ENCODE measurements at places on chromosomes 13 and 19.

DNA sequence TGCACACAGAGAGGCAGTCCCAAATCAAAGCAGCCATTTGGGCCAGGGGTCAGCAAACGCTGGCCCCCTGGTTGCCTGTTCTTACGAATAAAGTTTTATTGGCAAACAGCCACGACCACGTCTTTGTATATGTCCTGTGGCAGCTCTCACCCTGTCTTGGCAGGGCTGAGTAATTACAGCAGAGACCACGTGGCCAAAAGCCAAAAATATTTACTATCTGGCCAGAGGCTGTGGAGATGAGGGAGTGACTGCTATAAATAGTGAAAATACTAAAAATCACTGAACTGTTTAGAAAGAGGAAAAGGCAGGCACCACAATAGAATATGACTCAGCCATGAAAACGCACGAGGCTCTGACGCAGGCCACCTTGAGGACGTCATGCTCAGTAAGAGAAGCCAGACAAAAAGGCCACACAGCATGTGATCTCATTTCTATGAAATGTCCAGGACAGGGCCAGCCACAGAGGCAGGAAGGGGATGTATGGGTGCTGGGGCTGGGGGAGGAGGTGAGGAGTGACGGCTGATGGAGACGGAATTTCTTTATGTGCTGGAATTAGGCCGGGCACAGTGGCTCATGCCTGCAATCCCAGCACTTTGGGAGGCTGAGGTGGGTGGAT lies 29.4 kb downstream of the SMIM24 start:
- no peak for DNase-seq

GRCh38 chr13:67204764-67205163 lies 25.4 kb downstream of the PCDH9 start:
- no peak for DNase-seq

DNA sequence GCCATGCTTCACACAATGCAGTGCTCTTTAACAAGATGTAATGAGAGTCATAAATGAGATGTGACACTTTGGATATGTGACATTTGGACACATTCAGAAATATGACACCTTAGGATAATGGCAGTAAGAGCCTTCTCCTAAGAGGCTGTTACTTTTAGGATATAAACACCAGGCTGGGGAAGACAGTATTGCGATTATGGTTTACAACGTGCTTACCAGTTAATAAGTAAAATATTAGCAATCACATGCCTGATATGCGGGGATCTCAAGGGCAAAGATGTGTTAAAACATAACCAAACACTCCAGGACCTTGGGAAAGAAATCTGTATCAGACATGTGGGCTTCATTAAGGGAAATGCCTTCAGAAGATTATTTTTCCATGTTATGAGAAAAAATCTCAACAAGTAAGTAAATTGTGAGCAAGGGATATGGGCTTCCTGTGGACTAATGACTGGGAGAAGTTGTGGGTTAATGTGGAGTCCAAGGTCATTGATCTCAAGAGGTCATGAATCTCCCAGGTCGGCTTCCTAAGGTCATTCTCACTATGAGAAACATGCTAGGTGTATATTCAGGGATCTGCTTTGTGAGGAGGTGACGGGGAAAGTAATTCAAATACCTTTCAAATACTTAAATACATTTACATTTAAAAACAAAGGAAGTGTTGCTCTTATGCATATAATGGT lies 105.3 kb downstream of the STARD13 start:
- no peak for DNase-seq

- no peak for DNase-seq
Measured at GRCh38 chr13:112744168-112745021, 54.6 kb downstream of the ATP11A start.

DNA sequence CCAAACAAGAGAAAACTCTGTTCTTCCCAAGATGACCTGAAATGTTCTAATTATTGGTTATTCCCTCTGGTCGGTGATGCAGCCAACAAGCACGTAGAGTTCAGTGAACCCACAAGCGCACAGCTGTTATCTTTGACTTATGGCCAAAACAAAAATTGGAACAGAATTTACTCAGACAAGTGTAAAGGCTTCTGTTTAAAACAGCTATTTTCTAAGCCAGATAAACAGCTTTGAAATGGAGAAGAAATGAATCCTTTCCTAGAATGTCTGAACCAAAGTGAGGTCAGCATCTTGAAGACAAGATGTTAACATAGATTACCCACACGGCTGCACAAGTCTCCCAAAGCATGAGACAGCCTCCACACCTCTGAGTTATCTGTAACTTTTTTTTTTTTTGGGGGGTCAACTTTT lies 669.2 kb downstream of the DIAPH3 start:
- no peak for DNase-seq

DNA sequence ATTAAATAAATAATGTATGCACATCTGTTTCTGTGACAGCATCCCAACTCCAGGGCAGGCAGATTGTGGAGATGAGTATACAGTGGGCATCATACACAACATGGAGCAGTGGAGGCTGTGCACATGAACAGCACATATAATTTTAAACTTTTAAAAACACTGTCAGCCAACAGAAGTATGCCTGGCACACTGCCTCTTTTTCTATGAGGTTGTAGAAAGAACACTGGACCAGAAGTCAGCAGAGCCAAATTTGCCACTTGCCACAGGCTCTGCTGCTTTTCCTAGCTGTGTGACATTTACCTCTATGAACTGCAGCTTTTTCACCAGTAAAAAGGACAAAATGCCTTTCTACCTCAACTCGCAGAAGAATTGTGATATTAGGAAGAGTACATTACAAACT lies 118.7 kb downstream of the FRY start:
- DNase-seq, result no peak

- DNase-seq, result no peak
Measured at GRCh38 chr13:58573743-58574142, 942.2 kb downstream of the PCDH17 start.

DNA sequence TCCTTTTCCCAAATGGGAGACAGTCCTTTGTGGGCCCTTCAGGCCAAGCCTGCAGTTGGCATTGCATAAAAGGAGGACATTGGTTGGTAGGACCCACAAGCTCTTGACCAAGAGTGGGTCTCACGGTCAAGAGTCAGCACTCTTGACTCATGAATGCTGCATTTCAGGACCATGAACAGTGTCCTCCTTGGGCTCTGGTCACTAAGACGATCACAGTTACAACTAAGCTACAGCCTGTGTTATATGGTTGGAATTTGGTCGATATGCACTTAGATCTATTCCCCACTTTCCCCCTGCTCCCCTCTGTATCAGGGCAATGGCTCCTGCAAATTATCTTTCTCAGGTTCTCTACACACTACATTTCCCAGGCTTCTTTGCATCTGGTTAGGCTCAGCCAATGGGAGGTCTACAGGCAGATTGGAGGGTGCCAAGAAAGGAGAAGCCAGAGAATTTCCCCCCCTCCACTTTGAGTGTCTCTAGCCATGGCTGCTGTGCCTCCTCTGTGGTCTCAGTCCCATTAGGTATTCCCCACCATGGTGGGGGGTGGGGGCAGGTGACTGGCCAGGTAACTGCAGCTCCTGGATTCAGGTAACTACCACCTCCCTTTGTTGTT lies 3.1 kb upstream of the OLFM2 start:
- no peak for DNase-seq

DNA sequence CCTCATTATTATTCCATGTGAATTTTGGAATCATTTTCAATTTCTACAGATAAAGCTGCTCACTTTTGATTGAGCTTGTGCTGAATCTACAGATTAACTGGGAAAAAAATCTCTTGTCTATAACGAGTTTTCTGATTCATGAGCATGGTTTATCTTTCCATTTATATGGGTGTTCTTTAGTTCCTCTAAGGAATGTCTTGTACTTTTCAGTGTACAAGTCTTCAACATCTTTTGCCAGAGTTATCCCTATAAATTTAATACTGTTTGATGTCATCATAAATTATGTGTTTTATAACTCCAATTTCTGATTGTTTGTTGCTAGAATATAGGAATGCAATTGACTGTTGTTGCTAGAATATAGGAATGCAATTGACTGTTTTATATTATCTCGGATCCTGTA lies 533.8 kb downstream of the OLFM4 start:
- DNase-seq, result no peak

GRCh38 chr19:33492090-33492489 lies 29.5 kb downstream of the PEPD start:
- no peak for DNase-seq

DNA sequence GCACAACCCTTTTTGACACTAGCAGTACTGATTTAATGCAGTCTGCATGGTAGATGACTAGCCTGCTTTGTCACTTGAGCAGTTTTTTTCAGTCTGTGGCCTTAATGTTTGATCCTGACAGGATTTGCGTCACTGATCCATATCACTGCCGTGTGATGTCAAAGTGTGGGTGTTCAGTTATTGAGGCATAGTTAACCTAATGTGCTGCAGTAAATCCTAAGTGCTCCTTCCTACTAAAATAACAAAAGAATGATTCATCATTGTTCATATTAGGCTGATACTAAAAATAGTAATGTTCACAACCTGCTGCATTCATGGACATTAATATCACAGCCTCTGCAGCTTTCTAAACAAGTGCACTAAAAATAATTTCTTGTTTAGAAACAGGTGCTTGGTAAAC lies 121.9 kb upstream of the MLNR start:
- DNase-seq, result no peak

GRCh38 chr13:88958821-88959220 lies 1287.7 kb downstream of the SLITRK5 start:
- no peak for DNase-seq

DNA sequence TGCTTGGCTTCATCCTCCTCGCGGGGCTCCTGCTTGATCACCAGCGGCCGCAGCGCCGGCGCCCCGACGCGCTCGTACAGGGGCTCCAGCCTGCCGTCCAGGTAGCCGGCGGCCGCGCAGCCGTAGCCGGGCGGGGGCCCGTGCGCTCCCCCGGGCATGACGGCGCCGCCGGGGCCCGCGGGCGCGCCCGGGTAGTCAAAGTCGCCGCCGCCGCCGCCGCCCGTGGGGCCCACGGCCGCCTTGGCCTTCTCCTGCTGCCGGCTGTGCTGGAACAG lies 497 bp downstream of the CEBPA start:
- no peak for DNase-seq
